Stimulated activated CD4-positive, alpha-beta T cell treated with anti-CD3 and anti-CD28 coated beads, TNF-alpha, amount 100 ng/mL, for 24 hours (primary cell): ENCODE measurements at places on chromosomes 12 and 14.

DNA sequence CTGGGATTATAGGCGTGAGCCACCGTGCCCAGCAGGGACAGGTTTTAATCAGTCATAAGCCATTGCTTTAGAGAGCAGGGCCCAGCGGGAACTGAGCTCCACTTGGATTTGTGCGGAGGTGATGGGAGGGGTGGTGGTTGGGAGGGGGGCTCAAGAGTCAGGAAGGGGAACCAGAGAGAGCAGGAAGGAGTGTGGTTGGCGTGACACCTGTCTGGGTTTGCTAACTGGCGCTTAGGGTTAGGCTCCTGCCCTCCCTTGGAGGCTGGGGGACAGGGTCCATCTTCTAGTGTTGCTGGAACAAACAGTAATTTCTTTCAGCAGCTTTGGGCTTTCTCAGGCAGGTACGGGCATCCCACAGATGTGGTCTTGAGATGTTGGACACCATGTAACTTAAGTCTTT is 7.5 kb upstream of the ALDH2 start:
- no peak for DNase-seq

DNA sequence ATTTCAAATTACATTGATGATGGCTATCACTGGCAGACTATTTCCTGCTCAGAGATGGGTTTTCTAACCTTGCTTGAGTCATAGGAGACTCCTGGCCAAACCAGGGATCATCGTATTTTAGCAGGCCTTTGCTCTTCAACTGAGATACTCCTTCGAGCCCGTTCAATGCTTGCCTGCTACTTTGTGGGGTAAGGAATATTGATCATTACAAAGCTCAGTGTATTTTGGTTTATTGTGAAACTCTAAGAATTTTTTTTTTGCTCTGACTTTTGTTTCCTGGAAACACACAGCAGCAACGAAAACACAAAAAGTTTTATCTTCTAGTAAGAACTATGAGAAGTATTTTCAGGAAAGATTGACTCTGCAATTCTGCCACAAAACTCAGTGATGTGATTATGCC is 4.1 kb downstream of the GPRC5D start:
- no peak for DNase-seq

- peak; percentile 7 for DNase-seq
These were observed 88.9 kb downstream of the PTGER2 start for GRCh38 chr14:52402812-52403526.

DNA sequence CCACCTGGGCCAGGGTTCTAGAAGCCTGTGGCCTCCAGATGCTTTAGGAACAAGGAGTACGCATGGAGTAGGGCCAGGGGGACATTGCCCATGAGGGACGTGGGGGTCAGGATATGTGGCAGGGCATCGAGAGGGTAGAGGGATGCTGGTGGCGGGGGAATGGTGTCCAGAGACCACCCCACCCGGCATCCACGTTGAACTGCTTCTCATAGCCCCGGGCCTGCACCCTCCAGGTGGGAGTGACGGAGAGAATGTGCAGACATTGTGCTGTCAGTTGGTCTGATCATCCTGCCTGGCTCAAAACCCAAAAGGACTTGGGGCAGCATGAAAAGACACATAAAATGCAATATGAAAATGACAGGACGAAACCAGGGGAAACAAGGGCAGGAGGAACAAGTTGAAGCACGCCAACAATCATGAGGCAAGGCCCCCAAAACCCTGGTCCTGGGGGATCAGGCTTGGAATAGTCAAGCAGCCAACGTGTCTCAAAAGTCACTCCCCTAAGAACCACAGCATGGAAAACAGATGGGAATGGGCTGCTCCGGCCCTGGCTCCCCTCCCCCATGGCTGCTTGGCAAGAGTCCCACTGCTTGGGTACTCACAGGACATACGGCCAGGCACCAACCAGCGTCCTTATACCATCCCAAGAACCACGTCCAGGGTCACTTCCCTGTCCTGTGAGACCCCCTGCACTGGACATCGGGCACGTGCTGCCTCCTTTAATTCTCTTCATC is 117.9 kb downstream of the DICER1 start:
- no peak for DNase-seq

- no peak for DNase-seq
These were observed 184.0 kb downstream of the ITPR2 start for GRCh38 chr12:26648999-26649398.

- DNase-seq = no peak
These were observed 76.3 kb downstream of the MAP1LC3B2 start for GRCh38 chr12:116635487-116635886.

- no peak for DNase-seq
These were observed 27.7 kb upstream of the BBS10 start for GRCh38 chr12:76375939-76376338.

GRCh38 chr14:96614481-96614881 is 112.3 kb downstream of the PAPOLA start:
- no peak for DNase-seq

DNA sequence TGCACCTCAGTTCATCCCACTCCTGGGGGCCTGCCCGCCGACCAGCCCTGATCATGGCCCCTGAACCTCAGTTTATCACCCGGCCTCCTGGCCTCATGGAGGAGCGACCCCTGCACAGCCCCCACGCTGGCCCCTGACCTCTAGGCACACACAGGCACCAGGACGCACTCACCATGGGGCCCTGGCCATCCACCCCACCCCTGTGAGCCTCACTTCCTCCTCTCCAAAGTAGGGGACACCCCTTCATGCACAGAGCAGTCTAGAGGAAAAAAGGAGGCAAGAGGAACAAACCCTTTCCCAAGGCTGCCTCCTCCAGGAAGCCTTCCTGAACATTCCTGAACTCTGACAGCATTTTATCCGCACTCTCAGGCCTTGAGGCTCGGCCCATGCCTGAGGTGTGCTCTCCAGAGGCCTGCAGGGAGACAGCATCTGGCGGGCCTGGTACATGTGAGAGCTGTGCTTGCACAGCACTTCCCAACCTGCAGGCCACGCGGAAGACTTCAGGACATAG is 39.4 kb downstream of the CCNK start:
- DNase-seq = no peak

GRCh38 chr12:108447168-108447832 is 67.8 kb upstream of the FICD start:
- no peak for DNase-seq

DNA sequence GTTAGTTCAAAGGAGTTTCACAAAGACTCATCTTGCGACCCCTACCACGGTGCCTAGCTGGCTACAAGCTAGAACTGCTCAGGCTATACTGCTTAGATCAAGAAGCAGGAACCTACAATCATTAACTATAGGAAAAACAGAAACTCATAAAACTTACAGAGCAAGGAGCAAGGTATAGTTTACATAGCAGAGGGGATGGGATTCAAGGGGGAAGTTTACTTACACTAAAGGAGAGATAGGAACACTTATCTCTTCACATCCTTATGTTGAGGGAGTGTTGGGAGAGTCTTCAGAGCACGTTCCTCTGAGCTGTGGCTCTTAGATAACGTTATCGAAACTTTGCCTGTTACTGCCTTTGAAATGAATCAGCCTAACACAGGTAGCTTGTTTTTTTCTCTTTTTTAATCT is 58.1 kb downstream of the FSCB start:
- DNase-seq = no peak

- DNase-seq = no peak
These were observed 173.2 kb downstream of the SUDS3 start for GRCh38 chr12:118549510-118549980.

DNA sequence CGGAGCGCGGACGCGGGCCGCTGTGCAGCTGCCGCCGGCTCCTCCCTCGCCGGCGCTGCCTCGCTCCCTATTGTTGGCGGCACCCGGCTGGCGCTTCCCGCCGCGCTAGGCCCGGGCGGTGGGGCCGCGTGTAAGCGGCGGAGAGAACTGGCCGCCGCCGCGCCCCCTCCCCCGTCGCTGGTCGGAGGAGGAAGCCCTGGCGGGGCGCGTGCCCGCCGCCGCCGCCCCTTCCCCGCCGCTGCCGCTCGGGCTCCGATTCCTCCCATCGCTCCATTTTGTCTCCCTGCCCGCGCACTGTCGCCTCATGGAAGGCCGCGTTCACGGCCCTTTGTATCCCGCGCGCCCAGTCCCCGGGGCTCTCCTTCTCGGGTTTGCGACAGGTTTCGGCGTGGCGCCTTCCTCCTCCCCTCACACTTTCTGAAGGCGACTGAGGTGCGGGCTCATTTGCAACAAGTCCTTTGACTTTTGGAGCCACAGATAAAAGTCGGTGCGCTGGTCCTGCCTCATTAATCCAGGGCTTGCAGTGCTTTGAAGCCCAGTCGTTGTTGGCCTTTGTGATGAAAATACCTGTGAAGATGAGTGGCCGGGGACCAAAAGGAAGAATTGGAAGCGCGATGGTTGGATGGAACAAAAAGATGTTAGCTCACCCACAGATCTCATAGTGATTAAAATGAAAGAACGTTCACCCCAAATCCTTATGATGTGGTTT is 707 bp downstream of the CPSF6 start:
- DNase-seq = peak; percentile 11

DNA sequence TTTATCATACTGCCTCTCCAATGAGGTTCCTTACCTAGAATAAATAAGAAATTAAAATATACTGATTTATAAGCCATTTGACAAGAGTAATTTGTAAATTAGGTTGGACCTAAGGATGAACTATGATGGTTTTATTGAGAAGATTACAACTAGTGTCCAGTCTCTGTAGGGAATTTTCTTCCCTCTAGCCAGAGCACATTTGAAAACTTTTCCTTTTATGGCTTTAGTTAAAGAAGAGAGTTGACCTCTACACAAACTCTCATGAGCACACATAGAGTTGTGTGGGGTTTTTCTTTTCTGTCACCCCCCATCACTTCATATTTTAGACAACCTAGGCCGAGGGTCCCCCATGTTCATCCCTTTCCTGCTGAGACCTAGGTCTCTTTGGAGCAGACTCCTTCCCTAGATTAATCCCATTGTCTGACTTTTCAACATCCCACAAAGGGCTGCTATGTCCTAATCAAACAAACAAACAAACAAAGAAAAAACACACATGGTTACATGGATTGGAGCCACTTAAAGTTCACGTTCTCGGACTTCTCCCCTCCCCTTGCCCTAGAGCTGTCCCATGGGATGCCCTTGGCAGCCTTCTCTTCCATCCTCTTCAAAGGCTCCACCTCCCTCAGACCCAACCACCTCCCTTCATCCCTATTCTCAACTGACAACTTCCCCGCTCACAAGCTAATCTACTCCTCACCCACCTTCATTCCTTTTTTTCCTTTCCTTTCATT is 40.7 kb downstream of the GPR135 start:
- DNase-seq = no peak

- no peak for DNase-seq
These were observed 19.8 kb upstream of the CABP1 start for GRCh38 chr12:120620624-120621023.

DNA sequence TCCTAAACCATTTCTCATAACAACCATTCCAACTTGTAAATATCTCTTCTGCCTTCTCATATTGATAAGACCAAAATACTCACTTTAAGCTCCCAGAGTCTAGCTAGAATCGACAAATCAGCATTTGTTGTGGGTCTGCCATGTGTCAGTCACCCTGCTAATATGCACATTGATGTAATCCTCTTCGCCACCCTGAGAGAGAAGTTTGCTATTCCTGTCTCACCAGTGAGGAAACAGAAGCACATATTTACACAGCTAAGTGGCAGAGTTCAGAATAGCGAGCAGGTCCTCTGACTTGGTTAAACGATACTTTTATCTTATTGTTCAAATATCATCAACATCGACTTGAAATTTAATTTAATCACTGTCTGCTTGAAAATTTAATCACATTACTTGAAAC is 142.1 kb downstream of the ANO4 start:
- no peak for DNase-seq

GRCh38 chr14:92321701-92322100 is 1.3 kb upstream of the SLC24A4 start:
- no peak for DNase-seq

DNA sequence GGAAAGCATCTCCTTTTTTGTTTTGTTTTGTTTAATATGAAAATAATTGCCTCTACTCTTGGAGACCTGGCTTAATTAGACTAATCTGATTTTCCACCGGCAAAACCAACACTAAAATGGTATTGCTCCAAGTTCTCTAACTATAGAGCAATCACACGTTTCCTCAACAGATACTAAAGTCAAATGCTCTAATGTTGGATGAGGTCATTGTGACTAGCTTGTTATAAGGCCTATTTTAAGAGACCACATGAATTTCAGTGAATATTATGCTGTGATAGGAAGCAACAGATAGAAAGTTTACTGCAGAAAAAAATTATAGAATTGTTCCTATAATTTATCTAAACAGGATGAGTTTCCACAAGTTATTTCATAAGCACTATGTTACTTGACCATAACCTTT is 3.3 kb upstream of the CCDC196 start:
- no peak for DNase-seq

DNA sequence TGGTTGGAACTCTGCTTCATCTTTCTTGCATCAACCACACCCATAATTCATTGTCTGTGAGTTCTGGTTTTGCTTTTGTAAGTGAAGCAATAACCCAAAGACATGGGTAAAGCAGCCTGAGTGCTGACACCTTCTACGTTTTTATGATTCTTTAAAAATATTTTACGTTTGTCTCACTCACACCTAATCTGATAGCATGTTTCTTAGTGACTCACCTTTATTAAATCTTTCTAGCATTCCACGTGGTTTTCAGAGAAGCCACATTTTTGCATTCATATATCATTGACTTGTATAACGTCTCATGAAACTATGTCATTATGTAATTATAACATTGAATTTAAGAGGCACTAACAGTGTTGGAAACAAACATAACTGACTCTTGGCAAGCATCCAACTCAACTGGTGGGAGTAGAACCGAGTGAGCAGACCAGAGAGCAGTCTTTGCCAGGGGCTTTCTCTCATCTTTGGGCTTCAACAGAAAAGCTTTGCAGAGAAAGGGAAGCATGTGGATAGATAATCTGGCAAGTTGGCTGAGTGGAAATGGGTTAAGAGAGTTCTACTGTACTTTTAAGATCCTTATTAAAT is 118.8 kb downstream of the TPH2 start:
- no peak for DNase-seq

DNA sequence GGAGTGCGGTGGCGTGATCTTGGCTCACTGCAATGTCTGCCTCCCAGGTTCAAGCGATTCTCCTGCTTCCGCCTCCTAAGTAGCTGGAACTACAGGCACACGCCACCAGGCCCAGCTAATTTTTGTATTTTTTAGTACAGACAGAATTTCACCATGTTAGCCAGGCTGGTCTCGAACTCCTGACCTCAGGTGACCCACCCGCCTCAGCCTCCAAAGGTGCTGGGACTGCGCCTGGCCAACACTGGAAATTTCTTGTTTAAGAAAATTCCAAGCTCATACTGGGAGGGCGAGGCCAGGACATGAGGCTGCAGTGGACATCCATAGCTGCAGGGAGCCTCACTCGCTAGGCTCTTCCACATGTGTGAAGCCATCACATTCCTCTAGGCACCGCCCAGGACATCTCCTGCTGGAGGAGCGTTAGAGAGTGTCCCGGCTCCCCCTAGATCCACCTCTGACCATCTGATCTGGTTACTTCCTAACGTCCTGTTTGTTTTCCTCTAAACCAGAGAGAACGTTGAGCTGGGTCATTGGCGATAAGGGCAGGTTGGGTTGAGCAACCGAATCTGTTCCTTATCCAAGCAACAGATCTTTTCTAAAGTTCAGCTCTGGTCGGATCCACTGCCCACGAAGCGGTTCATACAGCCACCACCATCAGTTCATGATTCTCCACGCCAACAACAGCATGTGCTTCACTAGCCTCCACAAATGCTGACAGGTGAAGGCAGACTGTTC is 108.2 kb upstream of the MED13L start:
- DNase-seq = no peak

GRCh38 chr12:104499668-104500332 is 43.1 kb downstream of the CHST11 start:
- no peak for DNase-seq
